Endothelial cell (in vitro differentiated cells): ENCODE measurements at places on chromosomes 13 and 19. TPM values are rescaled to one million over a fixed set of nuclear protein-coding genes. Genes with fewer than 3 reads are reported as not detected.

Gene SYNE4
- total RNA-seq, result 4.5 TPM

Gene C19orf67
- not detected for total RNA-seq

Gene LATS2
- 29.8 TPM for total RNA-seq

Gene ZNF439
- total RNA-seq, result 0.18 TPM

Gene EEF1AKMT1
- 9.6 TPM for total RNA-seq

Gene PNMA8B
- total RNA-seq, result 1.3 TPM
